ENCODE measurements at places on chromosomes 7 and 10. TPM values are rescaled to one million over a fixed set of nuclear protein-coding genes. Genes with fewer than 3 reads are reported as not detected.

DNA sequence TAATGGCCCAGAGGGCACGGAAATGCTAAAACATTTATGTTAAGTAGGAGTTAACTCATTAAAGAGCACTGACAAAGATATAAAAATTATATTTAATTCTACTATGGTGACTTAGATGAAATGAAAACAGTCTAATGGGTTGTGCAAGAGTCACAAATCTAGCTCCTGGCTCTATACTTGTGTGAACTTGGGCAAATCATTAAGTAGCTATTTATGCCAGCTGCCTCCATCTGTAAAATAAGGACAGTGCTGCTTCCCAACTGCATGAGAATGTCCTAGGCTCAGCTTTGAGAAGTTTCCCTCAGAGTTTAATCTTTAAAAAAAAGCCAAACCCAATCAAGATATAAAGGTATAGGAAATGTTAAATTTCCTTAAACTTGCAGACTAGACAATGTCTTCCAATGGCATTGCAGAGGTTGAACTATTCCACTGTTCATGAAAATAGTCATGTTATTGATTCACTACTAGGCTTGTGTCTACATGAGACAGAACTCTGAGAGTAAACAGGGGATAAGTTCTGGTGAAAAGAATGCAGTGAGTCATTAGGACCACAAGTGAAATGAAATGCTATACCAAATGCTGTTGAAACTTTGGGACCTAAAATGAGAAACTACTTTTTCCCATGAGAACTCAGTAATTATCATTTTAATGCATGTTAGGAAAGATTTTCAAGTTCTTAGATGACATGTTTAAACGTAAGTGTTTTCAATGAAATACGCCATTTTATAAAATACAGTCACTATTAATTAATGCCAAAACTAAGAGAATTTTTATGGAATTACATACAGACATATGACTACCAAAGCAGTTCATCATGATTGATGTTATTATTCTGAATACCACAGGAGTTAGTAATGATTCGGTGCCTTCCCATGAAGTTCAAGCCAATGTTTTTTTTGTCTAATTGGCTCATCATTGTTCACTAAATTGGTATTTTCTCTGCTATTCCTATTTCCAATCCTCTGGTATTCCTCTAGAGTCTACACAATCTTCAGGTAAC is 84.2 kb downstream of the CDK6 start:
- H3K27ac ChIP-seq, result no peak overlapping the region
- DNase-seq, result no peak
- H3K4me3 ChIP-seq, result no peak overlapping the region
- peaks cover 20% of the 10 kb centered on the region for H3K4me1 ChIP-seq

DNA sequence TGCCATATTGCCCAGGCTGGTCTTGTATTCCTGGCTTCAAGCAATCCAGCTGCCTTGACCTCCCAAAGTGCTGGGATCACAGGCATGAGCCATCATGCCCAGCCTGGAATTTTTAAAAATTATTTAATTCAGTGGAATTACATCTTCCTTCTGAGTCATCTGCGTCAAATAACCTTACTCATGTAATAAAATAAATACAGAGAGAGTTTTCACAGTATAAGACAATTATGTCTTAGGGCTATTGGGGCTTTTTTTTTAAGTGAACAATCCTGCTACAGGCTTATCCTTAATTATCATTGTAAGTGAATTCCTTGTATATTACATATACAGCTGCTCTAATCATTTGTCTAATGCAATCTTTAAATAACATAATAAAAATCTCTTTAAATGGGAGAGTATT is 108.3 kb downstream of the MAPK8 start:
- H3K4me1 ChIP-seq, result no peaks in the 10 kb centered on the region
- H3K36me3 ChIP-seq, result peaks cover 35% of the 10 kb centered on the region

GRCh38 chr10:46520941-46521340 is 35.5 kb downstream of the GPRIN2 start:
- no peaks in the 10 kb centered on the region for H3K36me3 ChIP-seq
- no peak overlapping the region for H3K27ac ChIP-seq
- H3K27me3 ChIP-seq, result no peaks in the 10 kb centered on the region
- no peak for DNase-seq

DNA sequence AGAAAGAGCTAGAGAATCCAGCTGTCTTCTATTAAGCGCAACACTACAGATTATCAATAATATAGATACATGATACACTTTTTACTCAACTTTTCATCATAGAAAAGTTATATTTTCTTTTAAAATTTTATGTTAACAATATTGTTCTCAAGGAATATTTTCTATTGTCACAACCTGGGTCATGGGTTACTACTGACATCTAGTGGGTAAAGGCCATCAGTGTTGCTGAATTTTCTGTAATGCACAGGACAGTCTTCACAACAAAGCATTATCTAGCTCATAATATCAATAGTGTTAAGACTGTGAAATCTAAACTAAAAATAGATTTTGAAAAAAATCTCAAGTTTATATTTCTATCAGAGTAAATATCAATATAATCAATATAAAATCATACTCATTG is 209.8 kb downstream of the ZNF33B start:
- peaks cover 3% of the 10 kb centered on the region for H3K27me3 ChIP-seq
- no peaks in the 10 kb centered on the region for H3K4me1 ChIP-seq
- no peaks in the 10 kb centered on the region for H3K36me3 ChIP-seq
- DNase-seq, result no peak

DNA sequence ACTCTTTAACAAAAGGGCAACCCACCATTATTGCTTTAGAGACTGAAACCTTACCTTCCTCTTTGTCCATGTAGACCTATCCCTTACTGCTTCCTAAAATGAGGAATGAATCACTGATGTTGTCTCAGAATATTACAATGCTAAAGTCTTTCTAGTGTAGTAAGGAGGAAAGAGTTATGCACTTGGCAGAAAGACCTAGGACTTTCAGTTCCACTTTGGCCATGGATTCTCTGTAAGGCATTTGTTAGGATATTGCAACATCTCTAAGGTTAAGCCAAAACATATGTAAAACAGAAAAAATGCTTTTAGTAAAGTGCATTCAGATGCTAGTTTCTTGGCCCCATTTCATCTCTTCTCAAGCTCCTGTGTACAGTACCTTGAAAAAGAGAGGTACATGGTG is 230.9 kb downstream of the PARD3 start:
- no peaks in the 10 kb centered on the region for H3K27me3 ChIP-seq
- DNase-seq, result no peak
- H3K36me3 ChIP-seq, result no peaks in the 10 kb centered on the region
- peak overlapping the region; percentile 57 for H3K27ac ChIP-seq

- peaks cover 26% of the 10 kb centered on the region for H3K4me1 ChIP-seq
- no peak overlapping the region for H3K27ac ChIP-seq
- no peak for DNase-seq
- H3K36me3 ChIP-seq, result no peaks in the 10 kb centered on the region
- H3K27me3 ChIP-seq, result peaks cover 1% of the 10 kb centered on the region
Observed at GRCh38 chr7:149685455-149685854, 87.9 kb downstream of the ZNF467 start.

DNA sequence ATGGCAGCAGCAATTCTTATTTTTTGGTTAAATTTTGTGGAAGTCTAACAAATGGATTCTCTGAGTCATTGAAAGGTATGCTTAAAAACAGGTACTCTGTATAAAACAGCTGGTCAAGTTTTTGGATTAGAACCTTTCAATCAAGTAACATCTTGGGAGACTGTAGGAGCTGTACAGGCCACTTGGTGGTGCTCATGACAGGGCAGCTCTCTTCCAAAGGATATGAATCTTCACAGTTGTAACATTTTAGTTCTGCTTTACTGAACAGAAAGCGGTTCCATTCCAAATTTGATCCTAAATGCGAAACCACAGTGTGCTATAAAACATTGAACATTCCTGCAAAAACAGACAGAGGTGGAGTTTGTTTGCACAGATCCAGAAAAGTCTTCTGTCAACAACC is 44.5 kb upstream of the AGR3 start:
- H3K27me3 ChIP-seq, result no peaks in the 10 kb centered on the region
- H3K27ac ChIP-seq, result no peak overlapping the region
- H3K4me1 ChIP-seq, result no peaks in the 10 kb centered on the region
- no peak overlapping the region for H3K4me3 ChIP-seq

DNA sequence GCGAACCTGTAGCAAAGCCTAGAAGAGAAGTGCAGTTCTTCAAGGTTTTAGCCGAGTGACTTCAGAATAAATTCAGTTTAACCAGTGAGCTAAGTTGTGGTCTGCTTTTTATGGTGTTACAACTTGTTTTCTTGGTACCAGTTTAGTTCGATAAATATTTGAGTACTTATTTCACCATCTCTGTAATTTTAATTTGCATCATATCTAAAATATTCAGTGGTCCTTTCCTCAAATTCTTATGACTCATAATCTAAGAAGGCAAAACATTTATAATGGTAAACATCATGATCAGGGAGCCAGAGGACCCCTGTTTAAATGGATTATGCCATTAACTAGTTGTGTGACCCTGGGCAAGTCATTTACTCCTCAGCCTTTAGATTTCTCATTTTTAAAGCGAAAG is 4.1 kb upstream of the BMPER start:
- no peaks in the 10 kb centered on the region for H3K27me3 ChIP-seq
- DNase-seq, result no peak
- no peak overlapping the region for H3K27ac ChIP-seq
- no peaks in the 10 kb centered on the region for H3K36me3 ChIP-seq

GRCh38 chr10:82934429-82934828 is 1059.4 kb downstream of the NRG3 start:
- H3K4me1 ChIP-seq, result no peaks in the 10 kb centered on the region
- H3K36me3 ChIP-seq, result no peaks in the 10 kb centered on the region
- no peak overlapping the region for H3K27ac ChIP-seq
- no peak overlapping the region for H3K4me3 ChIP-seq

Gene ACADSB
- total RNA-seq, result 12.9 TPM

Gene BHLHA15
- total RNA-seq, result not detected
